ENCODE measurements at places on chromosomes 2 and 18. TPM values are rescaled to one million over a fixed set of nuclear protein-coding genes. Genes with fewer than 3 reads are reported as not detected.

The RPRM gene
- 0.26 TPM for total RNA-seq

The VWC2L gene
- not detected for total RNA-seq

The SERPINB11 gene
- total RNA-seq = not detected

The CDCA7 gene
- 4.1 TPM for total RNA-seq

The MRO gene
- total RNA-seq = 0.20 TPM

The C2orf80 gene
- not detected for total RNA-seq

The MAP4K3 gene
- total RNA-seq = 55.5 TPM

The SULT1C2 gene
- total RNA-seq = 5.8 TPM

The SNED1 gene
- total RNA-seq = 38.4 TPM

The DQX1 gene
- not detected for total RNA-seq

The POMC gene
- total RNA-seq = 3.3 TPM

The KLHL29 gene
- 15.1 TPM for total RNA-seq

The GALR1 gene
- 0.06 TPM for total RNA-seq

The STK17B gene
- total RNA-seq = 66.9 TPM

The DNAJC5G gene
- total RNA-seq = not detected

The HSBP1L1 gene
- 48.7 TPM for total RNA-seq

The SKA1 gene
- 0.52 TPM for total RNA-seq

The DSC3 gene
- 1.6 TPM for total RNA-seq

The ST6GAL2 gene
- total RNA-seq = 2.5 TPM

The ANKRD30B gene
- not detected for total RNA-seq

The PDCD1 gene
- 1.8 TPM for total RNA-seq

The SULT1C4 gene
- total RNA-seq = 11.6 TPM

The SLC4A3 gene
- 2.9 TPM for total RNA-seq
